ENCODE measurements at places on chromosomes 7 and 10. TPM values are rescaled to one million over a fixed set of nuclear protein-coding genes. Genes with fewer than 3 reads are reported as not detected.

The NAT16 gene
- total RNA-seq: not detected

The GPC2 gene
- total RNA-seq: 0.20 TPM

The EVX1 gene
- total RNA-seq: not detected

The ANK3 gene
- total RNA-seq: 39.1 TPM

The MINPP1 gene
- 3.9 TPM for total RNA-seq

The EPHB6 gene
- 18.1 TPM for total RNA-seq

The VWDE gene
- total RNA-seq: 0.36 TPM

The WNT8B gene
- total RNA-seq: not detected

The NEUROD6 gene
- not detected for total RNA-seq

The LIPF gene
- not detected for total RNA-seq

The ACHE gene
- 0.44 TPM for total RNA-seq

The PRPF18 gene
- total RNA-seq: 12.3 TPM

The FFAR4 gene
- total RNA-seq: 0.16 TPM

The MAGI2 gene
- 0.80 TPM for total RNA-seq

The DGKI gene
- total RNA-seq: 0.20 TPM

The GOLGA7B gene
- 1.4 TPM for total RNA-seq

The NPY4R2 gene
- not detected for total RNA-seq

The ITPRIP gene
- 74.4 TPM for total RNA-seq

The ALOX5 gene
- 4.1 TPM for total RNA-seq

The CYP26A1 gene
- total RNA-seq: not detected

The FRMPD2 gene
- not detected for total RNA-seq

The PNLIPRP3 gene
- 1.2 TPM for total RNA-seq

The AFAP1L2 gene
- total RNA-seq: 22.8 TPM

The HOXA1 gene
- 3.2 TPM for total RNA-seq

The CPA5 gene
- total RNA-seq: not detected

The GLI3 gene
- total RNA-seq: 15.0 TPM

The PGAM2 gene
- 2.6 TPM for total RNA-seq

The PCLO gene
- 4.4 TPM for total RNA-seq

The ERVW-1 gene
- total RNA-seq: not detected

The ABCA13 gene
- total RNA-seq: 4.3 TPM

The KIAA1217 gene
- 69.4 TPM for total RNA-seq

The NUTM2A gene
- total RNA-seq: 0.40 TPM

The PAPOLB gene
- not detected for total RNA-seq

The DNA2 gene
- 4.6 TPM for total RNA-seq

The EBLN1 gene
- total RNA-seq: not detected

The HOXA3 gene
- total RNA-seq: 5.4 TPM

The PCDH15 gene
- not detected for total RNA-seq

The PSPH gene
- total RNA-seq: 27.5 TPM

The CRYGN gene
- total RNA-seq: not detected

All from esophagus mucosa (tissue), 1 donor.